ENCODE measurements at places on chromosomes 16 and 17. TPM values are rescaled to one million over a fixed set of nuclear protein-coding genes. Genes with fewer than 3 reads are reported as not detected.
A peak's percentile ranks its signal among the peaks of the same experiment; 100 is the strongest.

Gene FBXW10B
- 0.16 TPM for total RNA-seq

DNA sequence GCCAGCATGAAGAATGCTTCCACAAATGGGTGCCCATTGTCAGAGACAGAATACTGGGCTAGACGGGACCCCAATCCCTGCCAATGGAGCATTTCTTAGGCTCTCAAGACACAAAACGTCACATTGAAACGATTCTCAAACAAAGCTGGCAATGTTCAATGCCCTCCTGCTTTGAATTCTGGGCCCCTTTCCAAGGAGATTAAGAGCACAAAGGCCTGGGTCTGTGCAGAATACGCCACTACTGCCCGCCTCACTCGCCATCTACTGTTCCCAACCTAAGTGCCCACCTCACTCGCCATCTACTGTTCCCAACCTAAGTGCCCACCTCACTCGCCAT is 9.7 kb downstream of the CFAP20 start:
- peak; percentile 79 for DNase-seq

DNA sequence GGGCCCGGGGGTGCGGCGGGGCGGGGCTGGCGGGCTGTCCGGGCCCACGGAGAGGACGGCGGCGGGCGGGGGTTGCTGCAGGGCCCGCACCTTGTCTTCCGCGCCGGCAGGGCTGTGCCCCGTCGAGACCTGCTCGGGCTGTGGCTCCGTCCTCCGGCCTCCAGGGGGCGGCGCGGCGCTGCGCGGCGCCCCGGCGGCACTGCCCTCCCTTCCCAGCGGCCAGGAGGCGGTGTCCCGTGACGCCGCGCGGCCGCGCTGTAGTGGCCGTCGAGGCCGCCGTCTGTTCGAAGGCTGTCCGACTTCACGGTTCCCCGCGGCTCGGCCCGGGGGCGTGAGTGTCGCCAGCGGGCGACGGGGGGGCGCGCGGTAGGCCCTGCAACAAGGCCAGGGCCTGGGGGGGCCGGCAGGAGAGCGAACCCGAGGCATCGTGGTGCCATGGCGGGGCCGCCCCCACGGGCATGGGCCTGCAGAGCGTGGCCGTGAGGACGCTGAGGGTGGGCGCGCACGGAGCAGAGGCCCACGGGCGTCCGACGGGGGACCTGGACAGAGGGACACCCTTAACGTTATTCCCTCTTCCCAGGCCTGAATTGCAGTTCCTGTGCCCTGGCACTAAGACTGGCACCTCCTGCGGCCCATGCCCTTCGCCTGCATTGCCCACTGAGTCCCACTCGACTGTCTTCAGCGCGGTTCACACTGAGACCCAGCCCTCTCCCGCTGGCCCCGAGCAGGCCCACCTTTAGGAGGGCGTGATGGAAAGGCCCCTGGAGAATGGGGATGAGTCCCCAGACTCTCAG is at the start of gene PLEKHG4:
TSS of gene PLEKHG4 (plus strand) at position 237 of the 794 bp plus-strand sequence. CDS start at position 750, 513 bp downstream.
- DNase-seq, result peak; percentile 75

DNA sequence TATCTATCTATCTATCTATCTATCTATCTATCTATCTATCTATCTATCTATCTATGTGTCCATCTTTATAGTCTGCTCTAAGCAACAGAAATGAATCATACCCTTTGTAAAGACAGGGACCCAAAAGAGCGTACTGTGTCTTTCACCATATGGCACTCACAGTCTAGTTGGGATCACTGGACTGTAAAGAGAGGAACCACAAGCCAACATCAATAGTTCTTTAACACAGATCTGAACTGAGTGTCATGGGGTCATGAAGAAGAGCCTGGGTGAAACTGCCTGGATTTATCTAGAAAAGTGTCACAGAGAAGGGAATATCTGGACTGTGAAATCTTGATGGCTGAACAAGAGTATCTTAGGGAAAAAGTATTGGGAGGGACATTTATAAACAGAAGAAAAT is 619.1 kb upstream of the SOX9 start:
- DNase-seq, result no peak

Gene DPEP2
- not detected for total RNA-seq

DNA sequence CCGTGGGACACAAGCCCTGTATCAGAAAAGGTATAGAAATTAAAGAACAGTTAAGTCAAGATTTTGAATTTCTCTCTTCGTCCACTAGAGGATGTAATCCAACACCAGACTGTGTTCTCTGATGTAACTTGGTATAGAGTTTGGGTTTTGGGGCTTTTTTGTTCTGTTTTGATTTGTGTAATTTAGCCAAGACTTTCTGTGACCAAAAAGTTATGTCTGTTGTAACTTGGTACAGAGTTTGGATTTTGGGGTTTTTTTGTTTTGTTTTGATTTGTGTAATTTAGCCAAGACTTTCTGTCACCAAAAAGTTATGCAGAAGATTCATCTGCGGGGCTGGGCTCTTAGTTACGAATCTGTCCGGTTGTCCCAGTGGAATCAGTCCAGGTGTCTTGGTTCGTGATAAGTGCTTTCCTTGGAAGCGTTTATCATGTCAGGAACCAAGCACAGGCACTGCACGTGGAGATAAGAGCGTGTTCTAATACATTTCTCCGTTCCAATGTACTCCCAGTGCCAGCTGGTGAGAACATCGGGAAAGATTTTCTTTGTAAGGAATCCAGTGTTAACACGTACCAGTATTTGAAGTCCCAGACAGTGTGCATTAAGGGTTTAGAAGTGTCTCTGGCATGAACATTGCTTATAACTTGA is 44.1 kb upstream of the SEC14L1 start:
- peak; percentile 83 for DNase-seq

- no peak for DNase-seq
Measured at GRCh38 chr16:87350031-87350430, 32.8 kb upstream of the C16orf95 start.

DNA sequence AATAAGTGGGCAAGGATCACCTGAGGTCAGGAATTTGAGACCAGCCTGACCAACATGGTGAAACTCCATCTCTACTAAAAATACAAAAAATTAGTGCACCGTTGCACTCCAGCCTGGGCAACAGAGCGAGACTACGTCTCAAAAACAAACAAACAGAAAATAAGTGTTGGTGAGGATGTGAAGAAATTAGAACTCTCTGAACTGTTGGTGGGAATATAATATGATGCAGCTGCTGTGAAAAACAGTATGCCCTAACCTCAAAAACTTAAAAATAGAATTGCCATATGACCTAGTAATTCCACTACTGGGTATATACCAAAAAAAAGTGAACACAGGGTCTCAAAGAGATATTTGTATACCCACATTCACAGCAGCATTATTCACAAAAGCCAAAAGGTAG is 26.1 kb downstream of the GLG1 start:
- DNase-seq, result peak; percentile 5

GRCh38 chr16:75443298-75443697 is 10.0 kb upstream of the CFDP1 start:
- DNase-seq, result no peak

Gene IRF8
- 0.21 TPM for total RNA-seq

DNA sequence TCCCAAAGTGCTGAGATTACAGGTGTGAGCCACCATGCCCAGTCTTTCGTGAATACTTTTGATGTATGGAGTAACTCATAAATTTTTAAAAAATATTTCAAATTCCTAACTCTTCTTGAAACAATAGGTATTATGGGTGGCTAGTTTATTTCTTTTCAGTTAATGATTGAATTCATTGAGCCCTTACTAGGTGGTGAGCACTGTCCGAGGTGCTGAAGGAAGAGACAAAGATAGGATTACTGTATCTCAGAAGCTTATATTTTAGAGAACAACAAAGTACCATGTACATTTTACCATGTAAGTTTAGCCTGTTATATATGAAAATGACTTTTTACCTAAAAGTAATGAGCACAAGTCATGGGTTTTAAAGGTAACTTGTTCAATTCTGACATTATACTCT is 418.3 kb downstream of the NPIPA7 start:
- DNase-seq, result no peak

Data from SK-MEL-5 (cell line).